NCI-H1436 (cell line): ENCODE measurements at places on chromosomes 4 and X.

GRCh38 chrX:6120329-6120728 is 108.3 kb downstream of the NLGN4X start:
- DNase-seq: no peak

- DNase-seq: no peak
Measured at GRCh38 chrX:135484641-135485289, 35.7 kb upstream of the INTS6L start.

DNA sequence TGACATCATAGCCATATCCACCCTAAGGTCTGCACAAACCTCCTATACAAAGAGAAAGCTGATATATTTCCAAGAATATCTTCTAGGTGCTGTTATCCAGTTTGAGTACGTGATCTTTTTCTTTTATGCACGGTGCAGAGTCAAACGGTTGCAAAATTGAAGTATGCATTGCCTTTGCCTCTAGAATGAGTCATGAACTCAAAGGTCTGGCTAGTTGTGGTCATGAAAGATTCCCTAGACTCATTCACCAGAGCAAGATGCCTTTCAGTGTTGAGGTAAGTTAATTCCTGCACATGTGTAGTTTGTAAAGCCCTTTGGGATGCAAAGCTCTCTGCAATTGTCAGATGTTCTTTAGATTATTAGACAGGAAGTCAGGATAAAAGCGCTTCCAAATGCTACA is 704.4 kb downstream of the PCDH19 start:
- DNase-seq: no peak

DNA sequence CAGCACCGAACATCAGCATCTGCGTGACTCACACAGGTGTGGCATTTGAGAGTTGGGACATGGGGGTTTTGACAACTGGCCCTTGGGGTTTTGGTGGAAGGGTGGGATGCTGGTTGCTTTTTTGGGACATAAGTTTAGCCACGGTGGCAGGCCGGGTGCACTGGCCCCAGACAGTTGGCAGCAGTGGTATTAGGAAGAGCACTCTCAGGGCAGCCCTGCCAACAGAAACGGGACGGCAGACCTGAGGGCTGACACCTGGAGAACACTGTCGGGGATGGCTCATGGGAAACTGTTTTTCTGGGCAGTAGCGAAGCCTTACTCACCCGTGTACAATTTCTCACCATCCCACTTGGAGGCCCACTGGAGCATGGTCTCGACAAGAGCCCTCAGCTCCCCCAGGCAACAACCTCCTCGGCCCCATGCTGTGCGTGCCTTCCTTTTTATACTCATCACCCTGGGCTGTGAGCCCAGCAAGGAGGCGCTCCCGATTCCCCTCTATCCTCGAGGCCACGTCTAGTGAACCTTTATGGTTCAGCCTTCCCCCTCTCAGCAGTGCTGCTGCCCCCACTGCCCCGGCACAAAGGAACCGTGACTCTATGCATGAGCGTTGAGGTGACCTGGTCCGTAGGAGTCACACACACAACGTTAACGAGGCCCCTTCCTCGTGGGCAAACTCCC is 30.6 kb downstream of the WDR1 start:
- no peak for DNase-seq

DNA sequence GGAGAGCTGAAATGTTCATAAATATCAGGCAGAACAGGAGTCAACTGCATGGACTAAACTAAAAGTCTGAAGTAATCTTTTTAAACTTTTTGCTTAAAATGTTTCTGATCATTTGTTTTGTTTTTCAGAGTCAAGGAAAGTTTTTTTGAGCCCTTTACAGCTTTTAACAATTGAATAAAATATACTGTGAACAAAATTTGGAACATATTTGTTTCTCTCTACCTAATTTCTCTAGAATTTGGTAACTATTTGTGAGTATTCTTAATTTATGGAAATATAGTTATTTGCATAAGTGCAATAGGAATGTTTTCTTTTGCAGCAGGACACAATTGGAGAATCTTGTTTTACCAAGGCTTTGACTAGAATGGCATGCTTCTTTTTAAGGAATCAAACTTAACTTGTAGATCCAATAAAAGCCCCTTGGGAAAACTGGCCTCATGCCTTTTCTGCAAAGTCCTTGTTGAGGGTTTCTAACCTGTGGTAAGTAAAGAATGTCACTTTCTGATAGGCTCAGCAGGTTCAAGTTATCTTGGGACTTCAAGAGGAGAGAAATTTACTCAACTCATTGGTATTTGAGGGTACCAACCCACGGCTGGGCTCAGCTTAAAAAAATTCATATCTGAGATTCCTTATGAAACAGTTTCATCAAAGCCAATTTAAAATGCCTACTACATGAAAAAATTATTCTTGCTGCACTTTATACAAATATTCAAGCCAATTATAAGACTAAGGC is 91.5 kb downstream of the UPRT start:
- no peak for DNase-seq

DNA sequence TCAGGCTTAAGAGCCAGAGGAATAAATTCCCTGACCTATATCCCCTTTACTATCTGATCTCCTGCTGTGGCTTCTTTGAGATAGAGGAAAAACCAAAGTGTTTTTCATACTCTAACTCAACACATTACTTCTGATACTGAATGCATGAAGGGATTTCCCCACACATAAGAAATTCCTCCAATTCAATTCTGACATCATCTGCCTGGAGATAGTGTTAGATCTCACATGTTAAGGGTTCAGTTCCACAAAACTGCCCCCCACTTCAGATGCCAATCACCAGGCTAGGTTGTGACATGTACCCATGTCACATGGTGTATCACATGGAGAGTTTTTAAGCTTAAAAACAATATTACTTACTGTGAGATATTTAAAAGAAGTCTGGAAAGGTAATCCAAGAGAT is 46.8 kb downstream of the GSTCD start:
- no peak for DNase-seq

DNA sequence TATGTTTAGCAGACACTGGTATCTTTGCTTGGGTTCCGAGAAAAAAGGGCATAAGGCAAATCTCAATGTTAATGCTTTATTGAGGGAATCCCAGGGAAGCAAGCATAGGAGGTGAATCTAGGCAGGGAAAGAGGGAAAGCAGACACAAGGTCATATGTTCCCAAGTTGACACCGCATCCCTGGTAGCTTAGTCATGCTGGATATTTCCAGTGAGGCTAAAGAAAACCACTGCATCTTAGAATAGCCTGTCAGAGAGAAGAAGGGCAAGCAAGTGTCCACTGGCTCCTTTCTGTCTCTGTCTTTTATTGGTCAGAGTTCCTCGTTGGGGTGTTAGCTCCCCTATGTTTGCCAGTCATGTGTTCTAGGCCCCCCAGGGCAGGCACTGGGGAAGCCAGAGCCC is 104.7 kb downstream of the NKX6-1 start:
- DNase-seq: no peak

GRCh38 chrX:55714161-55714560 is 3.4 kb upstream of the RRAGB start:
- no peak for DNase-seq

- DNase-seq: no peak
Measured at GRCh38 chrX:123424546-123424945, 240.5 kb downstream of the GRIA3 start.

DNA sequence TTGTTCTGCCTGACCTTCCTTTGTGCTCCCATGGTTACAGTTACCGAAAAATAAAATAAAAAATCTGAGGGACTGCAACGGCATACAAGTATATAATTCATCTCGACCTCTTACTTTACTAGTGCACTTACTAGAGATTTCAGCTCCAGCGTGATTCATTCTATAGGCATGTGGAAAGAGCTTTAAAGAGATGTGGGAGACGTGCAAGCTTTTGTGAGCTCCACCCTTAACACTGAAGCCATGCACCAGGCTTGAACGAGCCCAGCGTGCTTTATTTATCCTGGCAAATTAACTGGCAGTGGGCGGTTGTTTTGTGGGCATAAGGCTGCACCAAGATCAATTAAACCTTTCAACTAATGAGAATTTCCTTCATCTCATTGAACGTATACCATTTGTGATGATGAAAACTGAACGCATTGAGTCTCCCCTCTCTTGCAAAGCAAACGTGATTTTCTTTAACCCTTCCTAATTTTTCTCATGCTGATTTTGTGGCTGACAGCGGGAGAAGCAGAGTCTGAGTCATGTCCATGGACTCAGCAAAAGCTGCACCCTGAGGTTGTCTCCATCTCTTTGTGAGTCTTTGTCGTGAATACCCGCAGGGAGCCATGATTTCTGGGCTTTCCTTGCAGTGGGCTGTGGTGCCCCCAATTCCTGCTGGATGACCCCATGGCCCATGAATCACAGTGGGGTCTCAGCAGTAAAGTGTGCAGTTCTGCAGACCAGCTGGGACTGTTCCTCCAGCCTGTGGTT is 60.1 kb downstream of the MXRA5 start:
- DNase-seq: no peak

DNA sequence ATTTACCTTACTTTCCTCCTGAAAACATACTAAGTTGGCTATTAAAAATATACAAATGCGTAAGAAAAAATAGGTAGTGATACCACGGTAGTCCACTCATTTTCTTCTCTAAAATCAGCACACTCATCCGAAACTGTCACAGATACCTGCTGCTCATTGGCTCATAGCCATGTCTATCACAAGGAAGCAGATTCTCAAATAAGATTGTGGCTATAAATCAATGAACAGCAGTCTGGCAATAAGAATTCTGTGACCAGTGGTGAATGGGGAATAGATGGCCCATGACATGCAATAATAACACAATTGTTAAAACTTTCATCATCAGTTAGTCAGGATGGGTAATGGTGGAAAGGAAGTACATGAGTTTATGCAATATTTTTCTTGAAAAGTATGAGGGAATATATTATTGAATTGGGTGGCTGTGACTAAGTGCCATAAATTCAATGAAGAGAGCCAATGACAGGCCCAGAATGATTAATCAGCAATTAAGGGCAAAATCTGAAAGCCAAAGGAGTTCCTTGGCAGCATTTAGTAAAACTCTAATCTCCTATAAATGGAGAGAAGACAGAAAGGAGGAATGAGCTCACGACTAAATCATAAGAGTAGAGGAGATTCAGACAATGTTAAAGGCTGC is 202.3 kb upstream of the NEIL3 start:
- DNase-seq: no peak

GRCh38 chr4:54230484-54231418 is 1.7 kb downstream of the PDGFRA start:
- no peak for DNase-seq
